Renal cortex interstitium (tissue), 15 donors: ENCODE measurements at places on chromosomes 6 and 20.

GRCh38 chr6:40962241-40962640 lies 76.8 kb downstream of the UNC5CL start:
- no peak for DNase-seq

- no peak for DNase-seq
These were observed 176.4 kb upstream of the AKAP12 start for GRCh38 chr6:151063352-151063751.

DNA sequence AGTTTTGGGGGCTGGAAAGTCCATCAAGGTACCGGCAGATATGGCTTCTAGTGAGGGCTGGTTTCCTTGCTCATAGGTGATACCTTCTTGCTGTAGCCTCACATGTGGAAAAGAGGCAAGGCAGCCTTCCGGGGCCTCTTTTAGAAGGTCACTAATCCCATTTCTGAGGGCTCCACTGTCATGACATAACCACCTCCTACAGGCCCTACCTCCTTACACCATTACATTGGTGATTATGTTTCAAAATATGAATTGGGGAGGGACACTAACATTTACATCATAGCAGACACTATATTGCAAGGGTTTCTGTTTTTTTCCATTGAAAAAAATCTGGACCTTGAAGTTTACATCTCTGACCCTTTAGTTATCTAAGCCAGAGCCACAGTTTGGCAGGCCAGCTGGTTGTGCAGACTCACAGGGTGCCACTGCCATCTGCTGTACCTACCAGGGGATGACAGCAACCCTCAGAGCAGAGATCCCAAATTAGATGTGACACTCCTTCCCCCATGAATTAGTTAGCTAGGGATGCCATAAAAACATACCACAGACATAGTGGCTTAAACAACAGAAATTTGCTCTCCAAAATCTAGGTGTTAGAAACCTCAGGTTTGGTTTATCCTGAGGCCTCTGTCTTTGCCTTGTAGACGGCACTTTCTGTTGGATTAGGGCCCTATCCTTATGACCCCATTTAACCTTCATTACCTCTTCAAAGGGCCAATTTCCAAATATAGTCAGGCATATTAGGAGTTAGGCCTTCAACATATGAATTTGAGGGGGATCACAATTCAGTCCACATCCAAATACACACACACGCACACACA lies 166.4 kb upstream of the RNF217 start:
- no peak for DNase-seq

GRCh38 chr6:145279993-145280392 lies 455.3 kb downstream of the EPM2A start:
- no peak for DNase-seq

- DNase-seq = no peak
These were observed 27.1 kb downstream of the DAAM2 start for GRCh38 chr6:39819228-39819627.

DNA sequence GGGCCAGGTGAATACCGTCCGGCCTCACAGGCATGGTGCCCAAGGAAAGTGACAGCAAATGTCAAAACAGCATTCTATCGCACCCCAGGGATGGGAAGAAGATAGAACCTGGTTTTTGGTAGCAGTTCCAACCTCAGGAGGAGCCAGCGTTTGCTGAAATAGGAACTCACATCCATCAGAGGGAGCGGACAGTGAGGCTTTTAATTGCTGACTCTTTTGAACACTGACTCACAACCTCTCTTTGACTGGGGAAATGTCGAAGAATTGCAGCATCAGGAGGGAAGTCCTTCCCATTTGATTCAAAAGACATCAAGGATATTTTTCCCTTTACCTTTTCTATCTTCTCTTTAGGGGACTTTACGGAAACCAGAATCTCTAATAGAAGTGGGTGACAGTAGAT lies 114.2 kb downstream of the UNC5CL start:
- no peak for DNase-seq

DNA sequence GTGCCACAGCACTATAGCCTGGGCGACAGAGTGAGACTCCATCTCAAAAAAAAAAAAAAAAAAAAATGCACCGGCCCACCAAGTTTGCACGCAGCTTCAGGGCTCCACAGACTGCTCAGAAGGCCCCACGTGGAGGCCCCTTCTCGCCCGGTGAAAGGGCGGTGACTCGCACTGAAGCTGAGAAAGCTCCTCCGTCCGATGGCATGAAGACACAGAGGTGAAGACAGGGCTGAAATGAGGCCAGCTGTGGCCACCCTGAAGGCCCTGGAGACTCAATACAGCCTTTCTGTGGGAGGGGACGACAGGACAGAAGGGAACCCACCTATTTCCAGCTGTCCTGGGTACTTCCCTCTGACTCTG lies 84.0 kb downstream of the PTPN1 start:
- no peak for DNase-seq

- no peak for DNase-seq
These were observed 21.8 kb upstream of the MYO6 start for GRCh38 chr6:75727206-75727605.

DNA sequence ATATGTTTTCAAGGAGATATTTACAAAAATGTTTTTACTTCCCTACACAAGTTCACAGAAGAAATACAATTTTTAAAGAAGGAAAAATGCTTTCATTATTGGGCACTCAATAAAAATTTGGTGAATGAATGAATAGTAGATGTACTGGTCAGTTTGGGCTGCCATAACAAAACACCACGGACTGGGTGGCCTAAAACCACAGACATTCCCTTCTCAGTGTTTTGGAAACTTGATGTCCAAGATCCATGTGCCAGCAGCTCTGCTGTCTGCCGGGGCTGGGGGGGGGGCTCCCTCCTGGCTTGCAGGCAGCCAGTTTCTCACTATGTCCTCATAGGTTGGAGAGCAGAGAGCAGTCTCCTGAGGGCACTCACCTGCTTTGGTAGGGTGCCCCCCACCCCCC lies 62.0 kb downstream of the FAM120B start:
- DNase-seq = no peak

DNA sequence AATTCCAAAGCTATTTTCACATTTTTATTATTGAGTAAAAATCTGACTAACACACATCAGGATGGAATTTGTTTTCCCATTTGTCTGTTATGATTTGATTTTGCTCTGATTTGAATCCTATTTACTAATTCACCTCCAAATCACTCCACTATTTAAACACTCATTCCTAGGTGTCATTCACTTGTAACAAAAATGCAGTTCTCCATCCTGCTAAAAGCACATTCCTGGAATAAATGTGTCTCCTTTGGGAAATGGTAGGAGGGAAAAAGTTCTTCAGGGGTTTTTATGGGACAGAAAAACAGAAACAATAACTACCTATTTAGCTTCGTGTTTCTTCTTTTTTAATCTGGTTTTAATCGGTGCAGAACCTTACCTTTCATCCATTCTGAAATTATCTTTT lies 494.1 kb upstream of the CITED2 start:
- DNase-seq = no peak

DNA sequence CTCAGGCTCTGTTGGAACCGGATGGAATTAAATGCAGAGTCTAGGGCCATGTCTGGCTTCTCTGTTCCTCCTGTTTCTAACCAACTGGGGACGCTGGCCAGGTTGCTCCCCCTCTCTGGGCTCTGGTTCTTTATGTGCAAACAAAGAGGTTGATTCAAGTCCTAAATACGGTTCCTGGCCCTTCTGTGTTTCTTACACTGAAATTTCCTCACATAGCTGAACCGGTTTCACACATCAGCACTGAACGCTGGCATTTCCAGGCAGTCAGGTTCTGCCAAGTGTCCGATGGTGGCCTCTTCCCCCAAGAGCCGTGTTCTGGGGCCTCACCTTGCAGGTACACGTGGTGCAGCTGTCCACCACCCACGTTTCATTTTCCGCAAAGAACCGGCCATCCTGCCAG lies 13.5 kb downstream of the THBS2 start:
- DNase-seq = no peak

- no peak for DNase-seq
These were observed 46.7 kb downstream of the CD2AP start for GRCh38 chr6:47524136-47524845.

GRCh38 chr6:15351631-15352030 lies 105.8 kb downstream of the JARID2 start:
- DNase-seq = no peak

GRCh38 chr20:19747903-19748302 lies 10.2 kb upstream of the RIN2 start:
- DNase-seq = no peak

DNA sequence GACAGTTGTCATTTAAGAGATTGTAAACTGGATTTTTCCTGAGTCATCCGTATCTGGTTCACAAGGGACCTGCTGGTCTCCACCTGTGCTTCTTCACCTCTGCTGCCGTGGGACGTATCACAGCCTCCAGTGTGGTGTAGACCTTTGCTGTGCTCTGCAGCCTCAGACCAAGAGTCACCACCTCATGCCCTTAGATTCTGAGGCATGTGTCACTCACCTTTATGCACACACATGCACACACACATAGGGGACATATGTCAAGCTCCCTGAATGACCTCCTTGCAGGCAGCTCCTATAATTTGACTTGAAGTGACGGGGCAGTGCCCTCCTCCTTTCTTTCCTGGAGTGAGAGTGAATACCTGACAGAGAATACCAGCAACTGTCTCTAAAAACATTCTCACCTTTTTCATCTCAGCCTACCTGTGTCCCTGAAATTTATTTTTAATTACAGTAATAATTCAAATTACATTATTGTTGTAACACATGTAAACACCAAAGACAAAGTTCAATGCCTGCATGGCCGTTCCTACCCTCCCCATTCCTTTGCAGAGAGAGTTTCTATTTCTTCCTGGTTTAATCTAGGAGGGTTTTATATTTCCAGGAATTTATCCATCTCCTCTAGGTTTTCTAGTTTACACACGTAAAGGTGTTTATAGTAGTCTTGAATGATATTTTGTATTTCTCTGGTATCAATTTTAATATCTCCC lies 3.5 kb downstream of the SLC17A4 start:
- DNase-seq = no peak

DNA sequence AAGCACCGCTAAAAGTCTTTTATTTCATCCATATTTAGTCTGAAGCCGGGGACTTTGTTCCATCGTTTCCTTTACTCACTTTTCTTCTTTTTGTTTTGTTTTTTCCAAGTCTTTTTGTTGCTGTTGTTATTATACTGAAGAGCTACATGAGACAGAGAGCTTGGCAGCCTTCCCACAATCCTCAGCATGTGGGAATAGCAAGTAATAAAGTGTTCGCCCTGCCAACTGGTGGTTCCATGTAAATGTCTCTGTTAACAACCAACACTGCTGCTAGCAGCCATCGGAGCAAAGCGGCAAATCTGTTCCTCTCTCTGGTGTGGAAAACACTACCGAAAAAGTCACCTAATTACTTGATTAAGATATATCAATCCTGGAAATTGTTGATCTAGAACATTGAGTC lies 437.8 kb upstream of the ID4 start:
- no peak for DNase-seq

GRCh38 chr6:6565488-6565887 lies 23.0 kb upstream of the LY86 start:
- no peak for DNase-seq

DNA sequence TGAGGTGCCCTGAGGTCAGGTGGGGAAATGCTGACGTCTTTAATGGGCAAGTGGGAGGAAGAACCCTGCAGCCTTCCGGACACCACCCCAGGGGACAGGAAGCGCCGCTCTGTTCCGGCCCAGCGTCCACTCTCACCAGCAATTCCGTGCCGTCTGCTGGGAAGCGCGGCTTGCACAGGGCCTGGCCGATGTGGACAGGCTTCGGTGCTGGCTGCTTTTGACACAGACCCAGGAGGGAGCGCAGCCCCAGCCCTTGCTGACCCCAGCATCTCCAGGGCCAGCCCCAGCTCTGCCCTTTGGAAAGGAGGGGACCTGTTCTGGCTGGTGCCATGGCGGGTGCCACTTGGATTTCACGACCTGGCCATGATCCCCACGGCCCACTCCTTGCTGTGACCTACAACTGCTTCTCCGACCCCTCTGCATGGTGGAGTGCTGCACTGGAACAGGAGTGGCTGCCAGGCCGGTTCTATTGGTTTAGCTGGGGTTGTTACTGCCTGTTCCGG lies 123.2 kb downstream of the DLL1 start:
- DNase-seq = no peak

DNA sequence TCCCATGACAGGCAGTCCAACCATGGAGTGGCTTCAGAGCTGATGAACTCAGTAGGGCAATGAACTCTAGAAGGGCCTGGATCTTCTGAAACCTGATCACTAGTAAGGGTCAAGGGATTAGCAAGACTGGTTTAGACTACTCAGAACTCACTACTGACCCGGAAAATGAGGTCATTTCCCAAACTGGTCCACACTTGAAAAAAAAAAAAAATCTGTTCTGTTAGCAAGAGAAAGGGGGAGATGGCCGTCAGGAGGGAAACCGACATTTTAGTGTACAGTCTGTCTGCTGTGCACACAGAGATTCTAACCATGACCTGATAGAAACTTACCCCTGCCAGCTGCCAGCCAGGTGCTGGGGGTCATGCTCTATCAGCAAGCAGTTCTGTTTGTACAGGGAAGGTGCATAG lies 262.4 kb upstream of the AGPAT4 start:
- DNase-seq = no peak

DNA sequence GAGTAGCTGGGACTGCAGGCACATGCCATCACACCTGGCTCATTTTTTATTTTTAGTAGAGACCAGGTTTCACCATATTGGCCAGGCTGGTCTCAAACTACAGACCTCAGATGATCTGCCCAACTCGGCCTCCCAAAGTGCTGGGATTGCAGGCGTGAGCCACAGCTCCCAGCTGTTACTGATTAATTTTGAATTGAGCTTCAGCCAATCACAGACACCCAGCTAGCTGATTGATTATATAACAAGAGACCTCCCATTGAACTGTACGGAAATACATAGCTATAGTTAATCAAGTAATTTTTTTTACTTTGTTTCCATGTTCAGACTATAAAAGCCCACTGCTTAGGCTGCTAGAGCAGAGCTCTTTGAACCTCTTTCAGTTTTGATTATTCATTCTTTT lies 31.6 kb downstream of the PKIB start:
- no peak for DNase-seq

DNA sequence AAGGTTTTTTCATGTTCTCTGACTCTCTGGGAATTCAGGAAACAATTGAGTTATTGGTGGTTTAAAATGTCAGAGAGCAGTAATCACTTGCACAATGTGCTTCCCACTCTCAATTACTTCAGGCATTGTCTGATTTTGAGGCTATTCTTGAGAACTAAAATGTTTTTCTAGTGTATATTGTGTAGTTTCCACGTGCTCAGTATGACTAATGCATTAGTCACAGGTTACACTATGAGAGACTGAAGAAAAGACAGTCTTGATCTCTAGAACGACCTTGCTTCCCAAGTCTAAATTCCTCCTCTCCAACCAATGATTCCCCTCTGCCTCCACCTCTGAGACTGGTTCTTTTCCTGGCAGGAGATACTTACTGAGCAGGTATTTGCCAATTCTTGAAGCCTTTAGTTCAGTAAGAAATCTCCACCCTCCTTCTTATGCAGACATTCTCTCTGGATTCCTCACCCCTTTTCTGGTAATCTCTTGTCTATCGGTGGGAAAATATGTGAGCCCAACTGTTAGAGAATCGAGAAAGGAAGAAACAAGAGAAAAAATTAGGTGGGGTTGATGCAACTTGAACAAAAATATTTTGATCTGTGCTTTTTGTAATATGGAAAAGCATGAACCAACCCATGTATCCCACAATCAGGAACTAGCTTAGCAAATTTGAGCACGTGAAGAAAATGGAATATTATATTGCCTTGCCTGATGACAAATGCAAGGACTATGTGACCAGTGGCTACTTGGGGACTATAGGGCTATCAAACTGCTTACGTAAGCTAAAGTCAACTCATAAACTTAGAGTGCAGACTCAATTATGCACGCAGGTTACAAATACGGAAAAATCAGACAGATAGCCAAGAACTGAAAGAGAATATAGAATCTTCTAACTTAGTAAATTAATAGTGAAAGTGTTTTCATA lies 61.1 kb upstream of the SLC22A16 start:
- no peak for DNase-seq

GRCh38 chr20:542777-543368 lies 717 bp downstream of the CSNK2A1 start:
- DNase-seq = peak; percentile 20

- no peak for DNase-seq
These were observed 155.7 kb upstream of the PRSS16 start for GRCh38 chr6:27091661-27092315.
